ENCODE measurements at places on chromosomes 5 and 9. TPM values are rescaled to one million over a fixed set of nuclear protein-coding genes. Genes with fewer than 3 reads are reported as not detected.

ANKRD31 gene
- 0.29 TPM for total RNA-seq

SLC45A2 gene
- 0.34 TPM for total RNA-seq

SHISAL2B gene
- not detected for total RNA-seq

LCN15 gene
- not detected for total RNA-seq

GLRA1 gene
- not detected for total RNA-seq

IL3 gene
- 6.0 TPM for total RNA-seq

FAM200C gene
- 0.51 TPM for total RNA-seq

SLC1A1 gene
- 0.12 TPM for total RNA-seq

CYLC2 gene
- not detected for total RNA-seq

EQTN gene
- not detected for total RNA-seq

PTPRD gene
- total RNA-seq: not detected

LCN1 gene
- not detected for total RNA-seq

CCL27 gene
- not detected for total RNA-seq

KCNN2 gene
- total RNA-seq: not detected

MYOT gene
- not detected for total RNA-seq

LHFPL2 gene
- 0.46 TPM for total RNA-seq

KIAA1191 gene
- total RNA-seq: 58.1 TPM

SLC1A3 gene
- not detected for total RNA-seq

SAPCD2 gene
- 21.1 TPM for total RNA-seq

CSF1R gene
- total RNA-seq: 0.59 TPM

ZNF484 gene
- 13.0 TPM for total RNA-seq

CHSY3 gene
- not detected for total RNA-seq

FAM120A gene
- total RNA-seq: 143 TPM

BARHL1 gene
- not detected for total RNA-seq

KCNV2 gene
- total RNA-seq: not detected

C9orf153 gene
- 0.54 TPM for total RNA-seq

PCDHGA5 gene
- total RNA-seq: 0.46 TPM

TSSK1B gene
- not detected for total RNA-seq
